Testis (tissue), 5 donors: ENCODE measurements at places on chromosomes 3 and 15.
A peak's percentile ranks its signal among the peaks of the same experiment; 100 is the strongest.

DNA sequence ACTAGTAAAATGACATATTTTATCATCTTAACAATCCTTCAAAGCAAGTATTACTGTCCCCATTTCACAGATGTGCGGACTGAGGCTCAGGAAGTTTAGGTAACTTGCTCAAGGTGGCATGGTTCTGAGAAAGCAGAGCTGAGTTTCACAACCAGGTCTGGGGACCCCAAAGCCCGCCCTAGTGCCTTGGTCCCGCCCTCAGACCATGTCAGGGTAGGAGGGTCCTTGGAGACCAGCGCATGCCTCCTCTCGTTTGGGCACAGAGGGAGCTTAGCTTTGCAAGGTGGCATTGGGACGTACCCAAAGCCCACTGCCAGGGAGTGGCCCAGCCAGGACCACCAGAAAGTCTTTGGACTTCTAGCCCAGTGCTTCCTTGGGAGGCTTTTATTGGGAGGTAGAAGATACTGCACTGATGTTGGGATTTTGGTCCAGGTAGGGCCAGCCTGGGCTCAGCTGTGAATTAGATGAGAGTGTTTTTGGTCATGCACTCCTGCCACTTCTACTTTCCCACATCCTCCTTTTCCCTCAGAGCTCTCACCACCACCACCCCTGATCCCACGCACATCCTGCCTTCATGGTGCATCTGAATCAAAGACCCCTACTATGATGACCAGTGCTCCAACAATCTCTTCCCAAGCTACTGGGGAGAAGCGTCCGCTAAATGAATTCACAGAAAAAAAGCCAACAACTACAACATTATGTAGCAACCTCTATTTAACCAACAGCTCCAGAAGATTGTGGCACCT is 307.9 kb downstream of the TLE3 start:
- DNase-seq: no peak

- DNase-seq: no peak
Measured at GRCh38 chr15:76986743-76987142, 8.2 kb upstream of the PSTPIP1 start.

DNA sequence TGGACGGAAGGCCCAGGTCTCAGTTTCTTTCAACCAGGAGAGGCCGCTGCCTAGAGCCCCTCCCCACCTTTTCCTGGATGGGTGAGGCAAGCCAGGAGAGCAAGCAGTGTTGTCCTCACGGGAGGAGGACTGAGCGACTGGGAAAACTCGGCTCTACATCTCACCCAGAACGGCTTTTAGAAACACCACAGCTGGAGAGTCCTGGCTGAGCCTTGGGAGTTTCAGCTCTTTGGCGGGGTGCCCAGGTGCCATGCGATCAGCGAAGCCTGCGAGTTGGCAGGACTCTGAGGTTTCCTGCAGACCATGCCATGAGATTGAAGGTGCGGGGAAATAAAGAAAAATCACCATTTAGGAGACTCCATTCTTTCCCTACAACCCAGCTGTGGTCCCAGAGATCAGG is 26.0 kb downstream of the PPCDC start:
- DNase-seq: peak; percentile 88

DNA sequence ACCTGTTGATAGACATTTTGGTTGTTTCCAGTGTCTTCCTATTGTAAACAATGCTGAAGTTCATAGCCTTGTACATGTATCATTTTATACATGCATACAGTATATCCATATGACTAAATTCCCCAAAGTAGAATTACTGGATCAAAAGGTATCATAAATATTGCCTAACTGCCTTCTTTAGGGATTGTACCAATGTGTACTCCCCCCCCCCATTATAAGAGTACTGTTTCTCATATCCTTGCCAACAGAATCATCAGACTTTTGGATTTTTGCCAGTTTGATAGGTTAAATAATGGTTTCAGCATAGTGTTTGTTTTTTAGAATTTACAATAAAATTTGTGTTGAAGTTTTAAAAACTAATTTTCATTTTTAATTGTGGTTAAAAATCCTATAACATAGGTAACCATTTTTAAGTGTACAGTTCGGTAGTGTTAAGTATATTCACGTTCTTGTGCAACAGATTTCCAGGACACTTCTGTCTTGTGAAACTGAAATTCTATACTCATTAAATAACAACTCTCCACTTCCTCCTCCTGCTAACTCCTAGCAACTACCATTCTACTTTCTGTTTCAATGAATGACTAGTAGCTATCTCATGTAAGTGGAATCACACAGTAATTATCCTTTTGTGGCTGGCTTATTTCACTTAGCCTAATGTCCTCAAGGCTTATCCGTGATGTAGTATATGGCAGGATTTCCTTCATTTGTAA is 30.8 kb upstream of the MAP3K13 start:
- no peak for DNase-seq

- no peak for DNase-seq
Measured at GRCh38 chr3:64716110-64716710, 28.4 kb upstream of the ADAMTS9 start.

DNA sequence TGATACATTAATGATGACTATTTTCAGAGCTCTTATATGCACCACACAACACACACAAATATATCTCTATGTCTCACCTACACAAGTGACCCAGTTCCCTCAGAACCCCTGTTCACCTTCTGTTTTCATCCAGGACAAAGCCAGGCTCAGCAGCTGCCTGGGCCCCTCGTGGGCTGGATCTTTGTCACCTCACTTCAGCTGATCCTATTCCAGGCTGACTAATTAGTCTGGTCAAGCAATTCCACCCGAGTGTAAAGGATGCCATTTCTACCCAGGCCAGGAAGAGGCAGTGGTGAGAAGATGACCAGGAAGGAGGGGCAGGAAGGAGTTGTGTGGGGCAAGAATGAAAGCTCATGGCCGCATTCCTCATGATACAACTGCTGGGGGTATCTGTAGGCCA is 62.3 kb downstream of the DHX30 start:
- DNase-seq: no peak

- no peak for DNase-seq
Measured at GRCh38 chr3:120071259-120071658, 23.0 kb downstream of the GSK3B start.

- no peak for DNase-seq
Measured at GRCh38 chr15:89393056-89393455, 58.4 kb upstream of the POLG start.

DNA sequence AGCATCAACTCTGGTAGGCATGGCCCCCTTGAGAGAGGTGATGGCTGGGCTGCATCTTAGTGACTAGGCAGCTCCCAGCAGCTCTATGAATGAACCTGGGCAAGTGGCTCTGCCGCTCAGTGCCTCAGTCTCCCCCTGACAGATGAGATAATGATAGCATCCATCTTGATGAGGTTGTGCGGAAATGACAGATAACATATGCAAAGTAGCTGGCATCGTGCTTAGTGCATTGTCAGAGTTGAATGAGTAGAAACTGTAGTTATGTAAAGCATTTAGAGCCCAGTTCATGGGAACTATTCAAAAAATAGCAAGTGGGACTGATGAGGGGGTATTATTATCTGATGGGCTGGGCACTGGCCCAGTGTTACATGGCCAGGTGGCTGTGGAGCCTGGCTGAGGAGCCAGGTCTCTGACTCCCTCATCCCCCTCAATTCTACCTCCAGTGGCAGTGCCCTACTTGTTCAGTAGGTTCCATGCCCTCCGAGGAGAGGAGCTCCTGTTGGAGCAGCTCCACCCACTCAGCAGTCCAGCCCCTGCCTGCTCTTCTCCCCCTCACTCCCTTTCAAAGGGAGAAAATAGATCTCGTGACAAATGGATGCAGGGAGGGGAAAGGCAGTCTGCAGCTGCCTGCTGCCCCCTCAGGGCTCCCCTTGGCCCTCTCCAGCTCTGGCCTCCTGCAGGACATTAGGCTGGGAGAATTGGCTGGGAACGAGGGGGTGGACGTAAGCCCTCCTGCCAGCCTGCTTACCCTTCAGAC is 6.6 kb downstream of the PRKCD start:
- no peak for DNase-seq

DNA sequence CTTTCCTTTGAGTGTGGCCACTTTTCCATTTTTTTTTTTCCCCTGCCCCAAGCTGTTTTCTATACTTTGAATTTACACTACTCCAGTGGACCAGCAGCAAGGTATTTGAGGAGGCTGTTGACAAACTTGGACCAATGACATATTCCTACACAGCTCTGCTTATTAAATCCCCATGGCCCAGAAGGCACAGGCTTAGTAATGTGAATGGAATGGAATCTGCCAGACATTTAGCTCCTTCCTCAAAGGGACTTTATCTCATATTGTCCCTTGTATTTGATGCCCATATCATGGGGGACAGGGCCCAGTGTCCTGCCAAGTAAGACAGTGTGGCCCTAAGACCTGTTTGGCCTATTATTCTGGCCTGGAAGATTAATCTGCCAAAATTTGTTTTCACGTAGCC is 107.5 kb downstream of the CHCHD6 start:
- no peak for DNase-seq

- no peak for DNase-seq
Measured at GRCh38 chr15:63982381-63982854, 63.9 kb downstream of the DAPK2 start.

- no peak for DNase-seq
Measured at GRCh38 chr3:185149591-185149990, 3.3 kb downstream of the C3orf70 start.
